ENCODE measurements at places on chromosomes 13 and 19.
A peak's percentile ranks its signal among the peaks of the same experiment; 100 is the strongest.

GRCh38 chr19:12202250-12202649 lies 39.4 kb downstream of the ZNF136 start:
- DNase-seq = peak; percentile 59

DNA sequence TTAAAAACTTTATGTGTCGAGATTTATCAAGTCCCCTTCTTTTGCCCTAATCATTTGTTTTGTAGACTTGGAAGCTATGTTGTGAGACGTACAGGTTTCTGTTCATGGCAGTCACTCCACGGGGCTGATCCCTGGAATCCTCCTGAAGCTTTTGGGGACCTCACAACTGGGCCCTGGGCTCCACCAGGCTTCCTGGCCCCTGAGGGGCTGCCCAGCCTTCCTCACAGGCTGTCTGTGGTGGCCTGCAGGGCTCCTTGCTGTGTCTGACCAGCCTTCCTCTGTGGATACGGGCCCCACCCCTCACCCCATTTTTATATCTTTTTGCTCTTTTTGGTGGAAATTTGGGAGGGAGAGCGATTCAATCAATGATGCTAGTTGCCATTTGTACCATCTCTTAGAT lies 38.1 kb downstream of the CHST8 start:
- DNase-seq = no peak

- DNase-seq = no peak
Measured at GRCh38 chr19:42343344-42344110, 18.1 kb downstream of the MEGF8 start.

DNA sequence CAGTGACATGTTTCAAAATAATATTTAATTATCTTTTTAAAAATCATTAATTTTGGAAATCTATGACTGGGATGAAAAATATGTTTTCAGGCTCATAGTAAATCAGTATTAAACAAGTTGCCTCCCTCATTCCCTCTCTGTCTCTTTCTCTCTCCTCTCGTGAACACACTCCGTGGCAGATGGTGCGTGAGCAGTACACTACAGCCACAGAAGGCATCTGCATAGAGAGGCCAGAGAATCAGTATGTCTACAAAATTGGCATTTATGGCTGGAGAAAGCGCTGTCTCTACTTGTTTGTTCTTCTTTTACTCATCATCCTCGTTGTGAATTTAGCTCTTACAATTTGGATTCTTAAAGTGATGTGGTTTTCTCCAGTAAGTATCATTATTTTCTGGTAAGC lies 22.7 kb downstream of the SGCG start:
- no peak for DNase-seq

- peak; percentile 92 for DNase-seq
Measured at GRCh38 chr19:19643158-19644053, at the start of gene GMIP. Gene GMIP, minus strand, starts transcription at chr19:19643657. Its CDS starts 128 bp downstream, at chr19:19643529.

- DNase-seq = peak; percentile 57
Measured at GRCh38 chr13:74134777-74135325, 647 bp upstream of the KLF12 start.

- no peak for DNase-seq
Measured at GRCh38 chr13:112573710-112574109, 14.2 kb downstream of the TUBGCP3 start.

DNA sequence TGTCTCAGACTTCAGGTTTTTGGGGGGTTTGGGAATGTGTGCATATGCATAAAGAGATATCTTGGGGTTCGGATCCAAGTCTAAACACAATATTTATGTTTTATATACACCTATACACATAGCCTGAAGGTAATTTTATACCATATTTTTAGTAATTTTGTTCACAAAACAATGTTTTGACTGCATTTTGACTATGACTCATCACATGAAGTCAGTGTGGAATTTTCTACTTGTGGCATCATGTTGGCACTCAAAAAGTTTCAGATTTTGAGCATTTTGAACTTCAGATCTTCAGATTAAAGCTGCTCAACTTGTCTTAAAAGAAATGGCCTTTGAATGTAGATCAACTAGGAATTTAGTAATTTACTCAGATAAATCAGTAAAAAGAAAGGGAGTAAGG lies 712.9 kb upstream of the GPC6 start:
- no peak for DNase-seq

DNA sequence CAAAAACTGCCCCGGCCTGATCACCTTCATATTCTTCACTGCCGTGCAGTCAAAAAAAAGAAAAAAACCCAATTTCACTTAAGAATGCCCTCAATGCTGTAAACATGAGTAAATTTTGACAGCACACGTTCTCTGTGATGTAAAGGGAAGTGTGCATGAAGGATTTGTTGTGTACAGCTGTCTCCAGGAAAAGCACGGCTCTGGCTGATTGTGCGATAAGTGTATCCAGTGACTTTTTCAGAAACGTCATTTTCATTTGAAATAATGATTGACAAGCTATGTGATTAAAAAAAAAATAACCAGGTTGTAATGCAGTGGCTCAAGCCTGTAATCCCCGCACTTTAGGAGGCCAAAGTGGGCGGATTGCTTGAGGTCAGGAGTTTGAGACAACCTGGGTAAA lies 39.6 kb downstream of the ANKRD10 start:
- DNase-seq = no peak

GRCh38 chr19:31232871-31233270 lies 116.4 kb downstream of the TSHZ3 start:
- DNase-seq = no peak

All from activated gamma-delta T cell treated with Interleukin-2 at 50 U/mL for 16 hours (primary cell).